ENCODE measurements at places on chromosomes 7 and 10.
A peak's percentile ranks its signal among the peaks of the same experiment; 100 is the strongest.

GRCh38 chr7:33716581-33717477 lies 188.5 kb upstream of the BMPER start:
- no peak for DNase-seq

GRCh38 chr7:137985897-137986251 lies 16.0 kb downstream of the CREB3L2 start:
- DNase-seq = no peak

DNA sequence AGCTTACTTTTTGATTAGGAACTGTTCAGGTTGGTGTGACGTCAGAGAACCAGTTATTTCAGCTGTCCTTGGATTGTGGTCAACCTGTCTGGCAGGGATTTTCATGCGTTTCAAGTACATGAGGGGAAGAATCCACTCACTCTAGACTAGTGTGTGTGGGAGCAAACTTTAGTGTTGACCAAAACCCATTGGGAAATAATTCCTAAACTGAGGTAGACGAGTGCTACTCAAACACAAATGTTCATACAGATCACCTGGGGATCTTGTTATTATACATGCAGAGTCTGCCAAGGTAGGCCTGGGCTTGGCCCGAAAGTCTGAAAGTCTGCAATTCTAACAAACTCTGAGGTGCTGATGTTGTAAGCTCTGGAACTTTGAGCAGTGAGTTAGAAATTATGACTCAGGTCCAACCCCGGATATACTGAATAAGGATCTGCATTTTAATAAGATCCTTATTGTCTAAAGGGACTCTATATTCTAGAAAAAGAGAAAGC lies 111.1 kb upstream of the CREB5 start:
- DNase-seq = no peak

DNA sequence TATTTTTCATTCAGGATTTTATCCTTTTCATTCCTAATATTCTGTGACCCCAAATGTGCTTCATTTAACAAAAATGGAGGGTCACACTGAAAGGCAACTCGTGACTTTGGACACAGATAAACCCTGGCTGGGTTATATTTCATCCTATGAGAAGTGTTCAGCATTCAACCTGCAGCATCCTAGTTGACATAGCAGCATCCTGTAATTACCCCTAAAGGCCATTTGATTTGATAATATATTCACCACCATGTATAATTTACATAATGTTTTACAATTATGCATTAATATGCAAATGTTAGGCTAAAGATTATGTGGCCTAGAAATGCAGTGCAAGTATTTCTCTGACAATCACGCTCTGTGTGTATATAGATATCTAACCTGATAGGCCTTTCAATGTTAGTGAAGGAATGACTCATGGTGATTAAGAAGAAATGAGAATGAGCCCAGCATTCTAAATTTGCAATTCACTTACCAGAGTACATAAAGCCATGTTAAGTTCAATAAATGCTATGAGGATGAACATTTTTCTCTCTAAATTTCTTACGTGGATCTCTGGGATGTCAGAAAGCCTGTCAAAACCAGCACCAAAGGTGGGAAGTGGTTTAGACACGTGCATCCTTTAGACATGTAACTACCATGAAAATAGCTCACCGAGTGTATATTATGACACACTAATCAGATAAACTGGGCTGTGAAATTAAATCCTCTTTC lies 337.7 kb upstream of the AOAH start:
- DNase-seq = no peak

DNA sequence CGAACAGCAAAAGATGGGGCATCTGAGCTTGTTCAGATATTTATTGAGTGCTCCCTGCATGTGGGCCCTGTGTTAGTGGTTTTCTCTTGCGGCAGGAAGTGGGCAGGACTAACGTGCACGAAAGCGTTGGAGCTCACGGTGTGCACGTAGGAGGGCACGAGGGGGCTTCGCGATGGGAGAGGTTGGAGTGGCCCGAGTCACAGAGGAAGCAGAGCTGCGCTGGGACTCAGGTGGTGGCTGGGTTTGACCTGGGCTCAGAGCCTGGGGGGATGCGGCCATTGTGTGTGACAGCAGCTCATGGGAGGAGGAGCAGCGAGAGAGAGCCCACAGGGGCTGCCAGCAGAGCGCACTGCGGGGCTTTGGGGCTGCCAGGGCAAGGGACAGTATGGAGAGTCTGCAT lies 7.7 kb downstream of the ZSCAN25 start:
- no peak for DNase-seq

GRCh38 chr10:3946234-3947229 lies 161.5 kb upstream of the KLF6 start:
- no peak for DNase-seq

DNA sequence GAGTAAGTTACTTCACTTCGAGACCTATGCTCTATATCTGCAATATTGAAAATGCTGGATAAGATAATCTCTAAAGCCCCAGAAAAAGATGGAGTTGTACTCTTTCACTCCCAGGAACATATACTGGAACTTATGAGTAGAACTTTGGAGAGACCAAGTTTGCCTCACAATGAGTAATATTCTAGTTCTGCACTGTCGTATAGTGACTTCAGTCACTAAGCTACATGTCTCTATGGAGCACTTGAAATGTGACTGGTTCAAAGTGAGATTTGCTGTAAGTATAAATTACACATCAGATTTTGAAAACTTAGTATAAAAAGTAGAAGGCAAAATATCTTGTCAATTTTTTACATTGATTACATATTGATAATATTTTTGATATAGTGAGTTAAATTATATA lies 116.4 kb downstream of the PTEN start:
- DNase-seq = no peak

DNA sequence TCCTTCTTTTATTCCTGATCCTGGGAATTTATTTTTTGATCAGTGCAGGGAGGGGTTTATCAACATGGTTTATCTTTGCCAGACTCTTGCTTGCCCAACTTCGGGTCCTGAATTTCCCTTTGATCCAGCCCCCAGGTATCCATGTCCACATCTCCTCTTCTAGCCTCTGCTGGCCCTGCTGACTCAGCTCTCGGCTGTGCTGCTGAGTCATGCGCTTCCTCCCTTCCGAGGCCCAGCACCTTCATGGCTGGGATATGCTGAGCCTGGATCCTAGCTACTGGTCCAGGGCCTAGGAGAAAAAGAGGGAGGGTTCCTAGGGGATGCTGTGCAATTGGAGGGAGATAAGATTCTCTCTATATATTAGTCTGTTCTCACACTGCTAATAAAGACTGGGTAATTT lies 380.7 kb upstream of the SHH start:
- DNase-seq = no peak

DNA sequence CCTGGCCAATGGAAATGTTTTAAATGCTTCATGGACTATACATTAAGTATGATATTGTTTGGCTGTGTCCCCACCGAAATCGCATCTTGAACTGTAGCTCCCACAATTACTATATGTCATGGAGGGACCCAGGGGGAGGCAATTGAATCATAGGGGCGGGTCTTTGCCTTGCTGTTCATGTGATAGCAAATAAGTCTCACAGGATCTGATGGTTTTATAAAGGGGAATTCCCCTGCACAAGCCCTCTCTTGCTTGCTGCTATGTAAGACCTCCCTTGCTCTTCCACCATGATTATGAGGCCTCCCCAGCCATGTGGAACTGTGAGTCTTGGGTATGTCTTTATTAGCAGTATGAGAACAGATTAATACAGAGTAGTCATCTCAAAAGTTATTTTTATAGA lies 32.4 kb upstream of the GRB10 start:
- DNase-seq = no peak

DNA sequence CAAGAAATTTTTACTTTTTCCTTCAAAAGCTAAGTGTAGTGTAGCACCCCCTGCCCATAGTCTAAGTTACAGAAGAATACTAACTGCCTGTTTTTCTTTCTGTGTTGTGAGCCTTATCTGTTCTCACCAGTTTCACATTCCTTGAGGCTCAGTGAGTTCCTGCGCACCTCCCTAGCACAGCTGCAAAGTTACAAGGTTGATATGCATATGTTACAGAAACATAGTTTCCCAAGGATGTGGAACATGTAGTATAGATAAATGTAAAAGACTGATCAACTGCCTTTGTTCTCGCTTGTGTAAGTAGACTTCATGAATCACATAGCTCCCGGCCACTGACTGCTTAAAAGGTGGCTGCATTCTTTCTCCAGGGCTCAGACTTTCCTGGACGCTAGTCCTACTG lies 6.7 kb upstream of the ZNF33B start:
- DNase-seq = no peak

DNA sequence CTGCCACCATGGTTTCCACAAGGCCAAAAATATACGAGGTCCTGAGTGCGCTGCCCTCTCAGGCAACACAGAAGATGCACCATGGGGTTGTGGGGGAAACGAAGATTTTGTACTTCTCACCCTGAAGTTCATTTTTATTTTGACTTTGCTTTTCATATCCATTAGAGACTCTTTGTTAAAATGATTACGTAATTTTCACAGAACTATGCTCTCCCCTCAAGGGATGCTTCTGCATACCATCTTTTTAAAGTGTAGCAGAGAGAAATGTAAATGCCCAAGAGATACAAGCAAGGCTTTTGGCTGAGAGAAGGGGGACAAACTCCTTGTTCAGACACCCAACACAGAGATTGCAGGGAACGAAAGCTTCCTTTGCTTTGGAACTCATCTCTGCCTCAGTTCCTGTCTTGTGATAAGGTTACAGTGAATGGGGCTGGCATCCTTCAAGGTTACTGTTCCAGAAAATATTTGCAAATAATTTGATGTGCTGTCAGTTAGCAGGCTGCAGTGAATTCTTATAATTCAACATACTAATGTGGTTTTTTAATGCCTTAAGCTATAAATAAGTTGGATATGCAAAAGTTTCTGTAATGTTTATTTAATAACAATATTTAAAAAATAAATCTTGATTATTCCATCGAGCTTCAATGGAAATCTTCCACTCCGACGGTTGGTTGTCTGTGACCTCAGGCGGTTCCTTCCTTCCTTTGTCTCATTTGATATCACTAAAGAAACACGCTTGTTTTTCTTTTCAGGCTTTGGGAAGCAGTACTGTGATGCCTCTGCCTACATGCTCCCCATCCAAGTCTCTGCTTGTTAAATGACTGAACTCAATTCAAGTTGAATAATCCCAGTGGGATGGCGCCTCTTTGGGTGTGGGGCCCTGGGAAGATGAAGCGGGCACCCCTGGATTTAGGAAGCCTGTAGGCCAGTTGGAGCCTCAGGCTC lies 209.3 kb upstream of the CTBP2 start:
- no peak for DNase-seq

DNA sequence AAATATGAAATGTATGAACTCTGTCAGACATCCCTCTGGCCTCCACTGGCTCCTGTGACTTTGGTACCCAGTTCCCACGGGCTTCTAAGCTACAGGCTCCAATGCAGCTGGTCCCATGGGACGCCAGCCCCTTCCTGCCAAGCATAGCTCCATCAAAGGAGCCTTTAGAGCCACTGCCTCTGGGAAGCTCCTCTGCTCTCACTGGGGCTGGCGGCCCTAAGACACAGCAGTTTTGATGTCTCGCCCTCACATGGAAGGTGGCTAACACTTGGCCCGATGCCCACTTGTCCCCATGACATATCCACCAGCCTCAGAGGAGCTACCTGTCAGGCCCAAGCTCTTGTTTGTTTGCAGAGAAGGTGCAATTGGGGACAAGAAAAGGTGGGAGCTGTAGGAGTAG lies 453.7 kb upstream of the LRRN3 start:
- no peak for DNase-seq

DNA sequence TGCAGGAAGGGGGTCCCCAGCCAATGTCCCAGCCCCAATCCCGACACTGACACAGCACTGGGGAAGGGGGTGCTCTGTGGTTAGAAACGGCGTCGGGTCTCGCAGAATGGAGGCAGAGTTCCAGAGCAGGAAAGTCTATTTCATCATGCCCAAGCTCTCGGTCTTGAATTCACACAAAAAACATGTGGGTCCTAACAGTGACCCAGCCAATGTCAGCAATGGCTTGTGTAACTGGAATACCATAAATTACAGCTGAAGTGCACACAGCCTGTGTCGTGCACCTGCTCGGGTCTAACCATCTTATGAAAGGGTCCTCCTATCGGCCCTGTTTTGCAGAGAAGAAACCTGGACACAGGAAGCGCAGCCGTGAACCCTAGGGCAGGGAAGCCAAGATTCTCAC lies 324.1 kb downstream of the ADARB2 start:
- no peak for DNase-seq

DNA sequence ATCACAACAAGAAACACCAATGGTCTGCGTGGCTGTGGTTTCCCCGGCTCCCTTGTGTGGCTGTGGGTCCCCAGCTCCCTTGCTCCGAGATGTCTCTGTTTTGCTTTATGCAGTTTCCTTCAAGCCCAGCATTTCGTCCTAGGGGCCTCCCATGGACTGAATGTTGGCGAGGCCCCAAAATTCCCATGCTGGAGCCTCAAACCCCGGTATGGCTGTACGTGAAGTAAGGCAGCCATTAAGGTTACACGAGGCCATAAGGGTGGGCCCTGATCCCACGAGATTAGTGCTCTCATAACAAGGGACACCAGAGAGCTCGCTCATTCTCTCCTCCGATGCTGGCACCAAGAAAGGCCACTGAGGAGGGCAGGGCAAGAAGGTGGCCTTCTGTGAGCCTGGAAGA lies 44.6 kb downstream of the INSIG1 start:
- DNase-seq = no peak

- DNase-seq = no peak
These were observed 1259.7 kb downstream of the XPNPEP1 start for GRCh38 chr10:108663587-108663986.

GRCh38 chr10:3372281-3372680 lies 199.7 kb upstream of the PITRM1 start:
- peak; percentile 7 for DNase-seq

GRCh38 chr7:74656441-74656836 lies 1.1 kb upstream of the GTF2I start:
- no peak for DNase-seq

DNA sequence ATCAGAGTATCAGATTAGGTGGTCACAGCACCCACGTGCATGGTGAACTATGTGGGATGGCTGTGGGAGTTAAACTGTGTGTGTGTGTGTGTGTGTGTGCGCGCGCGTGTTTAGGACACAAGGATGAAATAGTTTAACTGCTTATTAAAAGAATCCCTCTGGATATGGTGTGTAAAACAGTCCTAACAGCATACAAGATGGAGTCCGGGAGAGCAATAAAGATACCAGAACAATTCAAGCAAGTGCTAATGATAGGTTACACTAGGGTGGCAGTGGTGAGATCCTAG lies 202.2 kb downstream of the IPMK start:
- DNase-seq = no peak

DNA sequence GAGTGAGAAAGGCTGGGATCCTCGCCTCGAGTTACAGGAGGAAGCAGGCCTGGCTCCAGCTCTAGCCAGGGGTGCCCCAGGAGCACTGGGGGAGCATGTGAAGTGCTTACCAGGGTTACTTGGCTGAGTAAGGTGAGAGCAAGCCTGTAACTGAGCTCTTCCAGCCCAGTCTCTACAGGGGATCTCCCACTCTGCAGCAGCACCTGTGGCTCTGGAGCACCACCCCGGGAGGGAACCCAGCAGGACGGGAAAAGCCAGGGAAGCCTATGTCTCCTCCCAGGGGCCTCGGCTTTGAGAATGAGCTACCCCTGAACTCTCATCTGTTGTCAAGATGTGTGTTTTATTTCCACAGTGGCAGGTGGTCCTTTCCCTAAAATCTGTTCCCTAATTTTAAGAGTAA lies 10.6 kb downstream of the LRRC20 start:
- DNase-seq = no peak

GRCh38 chr7:1283941-1284742 lies 51.5 kb downstream of the UNCX start:
- DNase-seq = no peak

GRCh38 chr10:9211228-9211627 lies 1156.7 kb downstream of the GATA3 start:
- DNase-seq = no peak

- DNase-seq = no peak
These were observed 88.6 kb downstream of the VWDE start for GRCh38 chr7:12315049-12315448.

- no peak for DNase-seq
These were observed 59.6 kb downstream of the ATOH7 start for GRCh38 chr10:68172324-68172723.
